ENCODE measurements at places on chromosomes 7 and 10.
A peak's percentile ranks its signal among the peaks of the same experiment; 100 is the strongest.

DNA sequence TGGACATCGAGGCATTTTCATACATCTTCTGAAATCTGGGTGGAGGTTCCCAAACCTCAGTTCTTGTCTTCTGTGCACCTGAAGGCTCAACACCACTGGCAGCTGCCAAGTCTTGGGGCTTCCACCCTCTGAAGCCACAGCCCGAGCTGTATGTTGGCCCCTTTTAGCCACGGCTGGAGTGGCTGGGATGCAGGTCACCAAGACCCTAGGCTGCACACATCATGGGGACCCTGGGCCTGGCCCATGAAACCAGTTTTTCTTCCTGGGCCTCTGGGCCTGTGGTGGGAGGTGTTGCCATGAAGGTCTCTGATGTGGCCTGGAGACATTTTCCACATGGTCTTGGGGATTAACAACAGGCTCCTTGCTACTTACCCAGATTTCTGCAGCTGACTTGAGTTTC is 62.1 kb downstream of the INPP5A start:
- no peak for DNase-seq

DNA sequence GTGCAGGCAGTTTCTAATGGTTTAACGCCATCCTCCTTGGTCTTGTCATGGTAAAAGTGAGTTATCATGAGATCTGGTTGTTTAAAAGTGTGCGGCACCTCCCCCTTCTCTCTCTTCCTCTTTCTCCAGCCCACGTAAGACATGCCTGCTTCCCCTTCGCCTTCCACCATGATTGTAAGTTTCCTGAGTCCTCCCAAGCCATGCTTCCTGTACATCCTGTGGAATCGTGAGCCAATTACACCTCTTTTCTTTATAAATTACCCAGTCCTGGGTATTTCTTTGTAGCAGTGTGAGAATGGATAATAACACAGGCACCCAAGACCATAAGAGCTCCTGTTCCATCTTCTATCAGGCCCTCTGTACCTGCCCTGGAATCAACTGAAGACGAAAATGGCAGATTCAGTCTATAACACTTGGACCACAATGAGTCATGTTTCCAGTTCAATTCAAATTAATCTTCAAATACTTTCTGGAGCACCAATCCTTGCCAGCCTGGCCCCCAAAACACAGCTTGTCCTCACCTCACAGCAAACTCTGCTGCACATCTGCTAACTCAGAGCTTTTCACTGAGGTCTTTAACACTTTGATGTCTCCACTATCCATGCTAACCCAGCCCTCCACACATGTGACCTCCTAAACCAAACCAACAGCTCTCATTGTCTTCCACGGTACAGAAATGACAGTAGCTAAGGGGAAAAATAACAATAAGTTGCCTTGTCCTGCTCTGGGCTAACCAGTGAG is 73.2 kb downstream of the SFMBT2 start:
- DNase-seq = no peak

DNA sequence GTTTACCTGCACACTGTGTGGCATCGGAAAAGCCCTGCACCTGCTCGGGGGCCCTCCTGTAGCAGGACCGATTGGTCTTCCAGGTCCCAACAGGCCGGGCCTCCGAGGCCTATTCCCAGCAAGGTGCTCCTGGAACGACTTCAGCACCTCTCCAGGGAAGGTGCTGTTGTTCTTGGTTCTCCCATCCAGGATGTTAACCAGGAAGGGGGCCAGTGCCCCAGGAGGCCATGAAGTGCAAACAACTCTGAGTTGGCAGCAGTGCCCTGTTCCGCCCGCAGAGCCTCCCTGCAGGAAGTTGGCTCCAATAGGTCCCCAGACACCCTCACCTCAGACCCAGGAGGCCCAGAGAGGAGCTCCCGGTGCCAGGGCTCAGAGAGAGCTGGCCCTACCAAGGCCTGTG is 64.0 kb upstream of the DUSP5 start:
- no peak for DNase-seq

DNA sequence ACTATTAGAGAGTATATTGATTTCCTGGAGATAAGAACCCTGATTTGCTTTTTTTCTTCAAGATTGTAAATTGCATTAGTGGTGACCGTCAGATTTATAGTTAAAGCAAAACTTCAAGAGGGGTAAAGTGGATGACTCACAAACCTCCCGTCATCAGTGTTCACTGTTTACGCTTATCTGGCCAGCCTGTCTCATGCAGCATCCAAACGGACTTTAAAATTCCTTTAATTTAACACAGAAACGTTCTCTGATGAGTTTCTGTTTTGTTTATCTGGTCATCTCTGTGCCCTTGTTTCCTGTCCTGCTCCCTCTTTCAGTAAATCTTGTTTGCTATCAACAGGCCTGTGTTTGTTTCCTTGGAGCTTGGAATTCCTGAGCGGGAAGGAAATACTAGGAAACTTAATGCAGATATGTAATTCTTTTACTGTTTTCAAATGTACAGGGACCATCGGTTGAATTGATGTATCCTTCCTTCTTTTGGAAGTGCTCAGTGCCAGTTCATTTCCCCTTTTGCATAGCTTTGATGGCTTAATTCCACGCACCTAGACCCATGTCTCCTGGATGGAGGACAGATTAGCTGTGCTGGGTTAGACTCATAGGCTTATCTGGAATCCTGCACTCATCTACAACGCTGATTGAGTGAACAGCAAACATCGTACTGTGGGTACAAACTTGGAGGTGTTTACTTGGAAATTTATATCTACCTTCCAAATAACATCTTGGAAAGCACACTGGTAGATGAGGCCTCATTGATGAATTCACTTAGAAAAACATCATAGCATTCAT is 21.3 kb downstream of the PTPRE start:
- DNase-seq = no peak

- DNase-seq = no peak
Observed at GRCh38 chr10:90602862-90603610, 254.8 kb downstream of the HTR7 start.

- DNase-seq = no peak
Observed at GRCh38 chr10:117652228-117653169, 110.0 kb downstream of the EMX2 start.

DNA sequence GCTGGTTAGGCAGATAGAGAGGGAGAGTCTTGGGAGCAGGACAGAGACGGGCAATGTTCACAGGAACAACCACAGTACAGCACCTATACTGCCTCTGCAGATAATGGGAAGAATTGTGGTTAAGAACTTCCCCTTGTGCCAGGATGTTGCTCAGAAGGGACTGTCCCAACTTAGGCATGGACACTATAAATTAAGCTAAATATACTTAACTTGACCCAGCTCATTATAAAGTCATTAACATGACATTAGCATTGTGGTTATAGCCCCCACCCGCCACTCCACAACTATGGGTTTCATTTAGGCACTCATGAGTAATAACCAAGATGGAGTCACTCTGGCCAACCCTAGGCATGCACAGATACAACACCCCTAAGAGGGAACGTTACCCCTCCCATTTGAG is 310.9 kb upstream of the NRG3 start:
- DNase-seq = no peak

DNA sequence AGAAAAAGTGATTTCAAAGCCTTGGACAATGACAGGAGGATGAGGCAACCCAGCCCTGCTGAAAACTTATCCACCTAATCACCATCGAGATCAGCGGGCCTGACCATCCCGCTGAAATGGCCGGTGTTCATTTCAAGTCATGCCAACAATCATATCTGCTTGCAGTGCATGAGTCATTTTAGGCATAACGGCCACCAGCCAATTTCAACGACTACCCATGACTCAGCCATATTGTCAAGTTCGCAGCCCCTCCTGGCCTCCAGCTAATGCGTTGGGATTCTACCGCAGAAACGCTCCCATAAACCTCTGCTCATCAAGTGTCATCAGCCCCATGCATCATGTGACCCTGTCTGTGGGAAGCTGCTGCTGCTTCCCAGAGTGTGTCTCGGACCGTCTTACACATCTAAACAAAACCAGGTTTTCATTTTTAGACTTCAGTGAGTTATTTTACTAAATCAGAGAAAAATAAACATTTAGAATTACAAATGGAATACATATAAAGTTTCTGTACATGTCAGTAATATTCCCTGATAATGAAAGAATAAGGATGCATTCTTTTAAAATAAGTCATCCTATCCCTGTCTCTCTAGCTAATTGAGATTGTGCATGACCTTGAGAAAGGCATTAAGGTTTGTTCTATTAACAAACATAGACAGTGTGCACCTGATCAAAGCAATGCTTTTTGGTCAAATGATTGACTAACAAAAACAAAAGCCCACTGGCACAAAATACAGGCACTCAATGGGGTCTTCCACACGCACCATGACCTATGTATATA is 188.9 kb downstream of the ADAM12 start:
- DNase-seq = no peak

GRCh38 chr10:121873236-121873635 is 54.6 kb downstream of the ATE1 start:
- no peak for DNase-seq

DNA sequence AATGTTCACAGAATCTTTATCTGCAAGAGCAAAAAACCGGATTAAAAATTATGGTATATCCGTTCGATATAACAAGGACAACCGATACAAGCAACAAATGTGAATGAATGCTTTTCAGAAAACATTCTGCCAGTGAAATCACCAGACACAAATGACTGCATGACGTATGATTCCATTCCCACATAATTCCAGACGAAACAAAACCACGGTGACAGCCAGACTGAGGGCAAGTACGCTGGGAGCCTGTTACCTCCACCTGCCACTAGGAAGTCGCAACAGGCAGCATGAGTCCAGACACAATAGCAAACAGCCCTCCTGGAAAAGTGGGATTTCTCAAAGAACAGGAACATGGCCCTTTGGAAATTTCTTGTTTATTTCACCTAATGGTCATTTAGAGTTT is 41.7 kb downstream of the MAD1L1 start:
- DNase-seq = no peak

GRCh38 chr10:14751921-14752320 is 22.8 kb downstream of the FAM107B start:
- no peak for DNase-seq

DNA sequence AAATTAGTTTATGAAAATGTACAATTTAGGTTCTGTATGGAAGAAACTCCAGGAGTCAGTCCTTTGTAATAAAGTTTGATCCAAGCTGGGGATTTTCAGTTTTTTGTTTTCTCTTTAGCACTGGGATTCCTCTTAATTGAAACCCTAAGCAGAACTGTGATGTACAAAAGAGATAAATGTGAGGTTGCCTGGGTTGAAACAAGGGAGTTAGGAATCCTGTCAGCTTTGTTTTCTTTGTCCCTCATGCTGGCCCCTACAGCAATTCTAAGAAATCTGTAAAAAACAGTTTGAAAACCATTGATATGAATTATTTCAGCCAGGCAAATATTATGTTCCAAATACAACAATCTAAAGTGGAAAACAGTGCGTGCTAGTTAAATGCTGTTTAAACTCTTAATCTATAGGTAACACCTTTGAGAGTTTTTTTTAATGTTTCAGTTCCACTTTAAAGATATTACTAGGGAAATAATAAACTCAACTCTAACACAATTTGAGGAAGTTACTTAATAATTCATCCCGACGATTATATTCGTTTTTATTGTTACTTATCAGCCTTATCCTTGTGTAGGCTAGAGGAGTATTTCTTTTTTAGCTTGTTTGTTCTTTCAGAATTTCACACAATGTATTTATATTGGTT is 65.3 kb downstream of the SGCE start:
- DNase-seq = no peak

DNA sequence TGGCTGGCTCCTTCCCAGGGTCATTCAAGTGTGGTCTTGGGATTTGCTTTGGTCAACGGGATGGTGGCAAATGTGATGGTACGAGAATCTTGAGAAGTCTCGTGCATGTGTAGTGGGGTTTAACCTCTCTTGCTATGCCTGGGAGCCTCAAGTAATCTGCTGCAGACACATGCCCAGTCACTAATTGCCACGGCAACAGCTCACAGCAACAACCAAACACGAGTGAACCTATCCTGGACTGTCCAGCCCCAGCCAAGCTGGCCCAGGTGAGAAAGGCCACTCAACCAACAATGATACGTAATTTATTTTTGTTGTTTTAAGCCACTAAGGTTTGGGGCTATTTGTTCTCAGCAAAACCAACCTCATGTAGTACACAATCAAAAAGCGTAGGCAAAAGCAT is 38.1 kb upstream of the DDC start:
- no peak for DNase-seq

GRCh38 chr7:132518102-132518838 is 58.0 kb downstream of the PLXNA4 start:
- DNase-seq = no peak

DNA sequence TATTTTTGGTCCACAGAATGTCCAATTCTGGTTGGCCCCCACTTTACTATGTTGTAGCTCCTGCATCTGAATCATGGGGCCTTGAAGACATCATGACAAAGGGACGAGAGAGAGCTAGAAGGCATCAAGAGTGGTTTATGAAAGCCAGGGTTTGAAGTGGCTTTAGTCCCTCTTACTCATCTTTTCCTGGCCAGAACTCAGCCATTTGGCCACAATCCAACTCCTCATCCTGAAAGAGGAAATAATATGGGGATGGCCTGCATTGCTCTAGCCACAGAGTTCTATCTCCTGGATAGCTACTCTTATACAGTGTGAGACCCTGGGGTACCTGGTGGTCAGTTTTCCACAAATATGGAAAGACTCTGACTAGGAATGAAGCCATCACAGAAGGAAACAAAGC is 418.9 kb downstream of the XPNPEP1 start:
- DNase-seq = no peak

DNA sequence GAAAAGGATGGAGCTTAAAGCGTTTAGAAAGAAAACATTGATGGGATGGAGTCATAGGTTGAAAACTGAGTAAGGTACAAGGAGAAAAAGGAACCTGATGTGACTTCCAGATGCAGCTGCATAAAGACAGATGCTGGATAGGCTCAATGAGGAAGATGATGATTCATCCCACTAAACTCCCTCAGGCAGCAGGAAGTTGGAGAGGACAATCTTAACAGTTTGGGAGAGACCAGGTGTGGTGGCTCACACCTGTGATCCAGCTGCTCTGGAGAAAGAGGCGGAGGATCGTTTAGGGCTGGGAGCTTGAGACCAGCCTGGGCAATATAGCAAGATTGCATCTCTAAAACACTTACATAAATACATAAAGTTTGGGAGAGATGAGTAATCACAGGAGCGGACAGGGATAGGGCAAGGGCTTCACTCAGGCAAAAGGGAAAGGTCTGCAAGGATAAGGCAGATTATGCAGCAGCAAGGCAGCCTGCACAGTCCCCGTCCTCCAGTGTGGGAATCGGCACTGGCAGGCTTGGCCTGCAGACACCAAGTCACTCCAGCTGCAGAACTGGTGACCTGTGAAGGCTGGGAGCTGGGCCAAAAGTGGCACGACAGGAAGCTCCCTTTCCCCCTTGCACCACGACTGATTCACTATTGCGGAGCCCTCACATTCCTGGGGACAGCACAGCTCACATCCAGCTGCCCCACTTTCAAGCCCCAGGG is 438.5 kb downstream of the GRID1 start:
- no peak for DNase-seq

DNA sequence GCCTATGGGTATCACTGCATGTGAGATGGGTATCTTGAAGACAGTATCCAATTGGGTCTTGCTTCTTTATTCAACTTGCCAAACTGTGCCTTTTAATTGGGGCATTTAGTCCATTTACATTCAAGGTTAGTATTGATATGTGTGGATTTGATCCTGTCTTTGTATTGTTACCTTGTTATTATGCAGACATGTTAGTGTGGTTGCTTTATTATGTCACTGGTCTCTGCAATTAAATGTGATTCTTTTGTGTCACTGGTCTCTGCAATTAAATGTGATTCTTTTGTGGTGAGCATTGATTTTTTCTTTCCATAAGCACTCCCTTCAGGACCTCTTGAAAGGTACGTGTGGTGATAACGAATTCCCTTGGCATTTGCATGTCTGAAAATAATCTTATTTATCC is 357.8 kb upstream of the STEAP1 start:
- no peak for DNase-seq

GRCh38 chr10:61662794-61663259 is at the start of gene CABCOCO1:
Gene CABCOCO1 (plus strand): TSS chr10:61662929. CDS start chr10:61662973, 44 bp downstream.
- peak; percentile 93 for DNase-seq

- no peak for DNase-seq
Observed at GRCh38 chr10:131695496-131696165, 205.2 kb upstream of the PPP2R2D start.

Data from right kidney (tissue), 9 donors.